ENCODE measurements at places on chromosomes 1 and 21. TPM values are rescaled to one million over a fixed set of nuclear protein-coding genes. Genes with fewer than 3 reads are reported as not detected.
A peak's percentile ranks its signal among the peaks of the same experiment; 100 is the strongest.

DNA sequence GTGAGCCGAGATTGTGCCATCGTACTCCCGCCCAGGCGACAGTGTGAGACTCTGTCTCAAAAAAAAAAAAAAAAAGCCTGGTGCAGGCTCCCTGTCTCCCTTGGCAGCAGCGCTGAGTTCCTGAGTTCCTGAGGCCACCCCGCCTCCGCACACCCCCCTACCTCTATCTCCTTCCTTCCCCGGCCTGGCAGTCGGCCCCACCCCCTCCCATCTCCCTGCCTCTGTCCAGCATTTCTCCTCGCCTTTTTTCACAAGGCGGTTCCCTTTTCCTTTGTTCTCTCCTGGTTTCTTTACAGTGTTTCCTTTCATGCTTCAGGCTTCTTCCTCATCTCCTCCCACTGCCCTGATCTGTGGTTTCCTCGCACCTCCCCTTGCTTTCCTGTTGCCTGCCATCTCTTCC is 2.7 kb downstream of the RORC start:
- no peak for DNase-seq

DNA sequence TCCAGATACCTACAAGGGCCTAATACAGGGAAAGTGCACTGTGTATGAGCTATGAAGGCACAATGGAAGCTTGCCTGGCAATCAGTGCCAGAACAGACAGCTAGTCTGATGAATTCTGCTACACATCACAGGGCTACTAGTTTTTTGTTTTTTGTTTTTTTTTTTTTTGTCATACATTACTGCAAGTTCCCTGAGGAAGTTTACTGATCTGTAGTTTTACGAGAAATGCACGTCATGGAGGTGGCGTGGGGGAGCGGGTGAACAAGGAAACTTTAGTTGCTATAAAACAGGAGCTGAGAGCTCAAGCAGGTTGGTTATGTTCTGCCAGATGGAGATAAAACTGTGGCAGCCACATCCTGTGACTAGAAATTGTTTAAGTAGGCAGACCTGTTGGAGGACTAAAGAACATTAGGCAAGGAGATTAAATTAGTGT is 17.7 kb downstream of the PTPRC start:
- no peak for DNase-seq

KCNJ15 gene
- not detected for total RNA-seq

CCDC30 gene
- 0.09 TPM for total RNA-seq

- DNase-seq, result no peak
These were observed 2.3 kb downstream of the ETS2 start for GRCh38 chr21:38807986-38808385.

- DNase-seq, result peak; percentile 71
These were observed 1.9 kb downstream of the S1PR1 start for GRCh38 chr1:101238681-101239094.

GRCh38 chr1:245684166-245684565 is 529.4 kb downstream of the KIF26B start:
- no peak for DNase-seq

- DNase-seq, result no peak
These were observed 9.8 kb upstream of the CAPZB start for GRCh38 chr1:19495000-19495656.

GRCh38 chr1:232627171-232627570 is 2.8 kb downstream of the SIPA1L2 start:
- DNase-seq, result no peak

GRCh38 chr1:69129538-69129937 is 438.2 kb upstream of the LRRC7 start:
- no peak for DNase-seq

DNA sequence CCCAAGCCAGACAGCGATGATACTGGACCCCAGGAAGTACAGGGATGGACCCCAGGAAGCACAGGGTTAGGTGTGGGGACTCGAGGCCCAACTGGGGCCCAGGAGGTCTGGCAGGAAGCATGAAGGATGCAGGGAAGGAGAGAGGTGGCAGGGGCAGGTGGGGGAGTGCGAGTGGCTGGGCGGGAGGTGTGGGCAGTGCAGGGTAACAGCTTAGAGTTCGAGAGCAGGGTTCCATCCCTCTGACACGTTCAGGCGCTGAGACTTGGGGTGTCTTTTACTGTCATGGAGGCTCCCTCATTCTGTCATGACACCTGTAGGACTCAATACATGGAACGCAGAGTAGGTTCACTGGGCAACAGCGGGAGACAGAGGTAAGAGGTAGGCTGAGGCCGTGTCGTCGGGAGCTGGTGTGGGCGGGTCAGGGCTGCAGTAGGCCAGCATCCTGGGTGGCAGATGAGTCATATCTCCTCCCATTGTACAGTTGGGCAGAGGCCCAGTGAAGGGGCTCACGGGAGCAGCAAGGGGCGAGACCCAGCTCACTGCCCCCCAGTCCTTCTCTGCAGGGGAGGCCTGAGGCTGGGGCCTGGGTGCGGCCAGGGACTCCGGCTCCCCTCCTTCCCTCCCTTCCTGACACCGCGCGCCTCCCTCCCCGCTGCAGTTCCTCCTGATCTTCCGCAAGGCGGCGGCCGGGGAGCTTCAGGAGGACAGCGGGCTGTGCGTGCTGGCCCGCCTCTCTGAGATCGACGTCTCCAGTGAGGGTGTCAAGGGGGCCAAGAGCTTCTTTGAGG is 11.6 kb upstream of the CTRC start:
- DNase-seq, result peak; percentile 67

CSF3R gene
- 0.20 TPM for total RNA-seq

TCP10L gene
- not detected for total RNA-seq

- DNase-seq, result no peak
These were observed 4.0 kb upstream of the GBP5 start for GRCh38 chr1:89276690-89277089.

IGFN1 gene
- total RNA-seq, result 3.3 TPM

- no peak for DNase-seq
These were observed 3.9 kb upstream of the TMPRSS2 start for GRCh38 chr21:41511858-41512257.

SLAMF7 gene
- not detected for total RNA-seq

DNA sequence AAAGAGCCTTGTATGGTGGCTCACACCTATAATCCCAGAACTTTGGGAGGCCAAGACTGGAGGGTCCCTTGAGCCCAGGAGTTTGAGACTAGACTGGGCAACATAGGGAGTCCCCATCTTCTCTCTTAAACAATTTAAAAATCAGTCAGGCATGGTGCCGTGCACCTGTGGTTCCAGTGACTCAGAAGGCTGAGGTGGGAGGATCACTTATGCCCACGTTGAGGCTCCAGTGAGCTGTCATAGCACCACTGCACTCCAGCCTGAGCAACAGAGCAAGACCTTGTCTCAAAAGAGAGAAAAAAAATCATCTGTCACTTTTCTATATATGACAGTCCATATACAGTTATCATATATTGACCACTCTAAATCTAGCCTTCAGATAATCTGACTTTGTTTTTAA is 658.3 kb downstream of the LTN1 start:
- DNase-seq, result no peak

- DNase-seq, result no peak
These were observed 11.2 kb upstream of the SNAPIN start for GRCh38 chr1:153647346-153647714.

DNA sequence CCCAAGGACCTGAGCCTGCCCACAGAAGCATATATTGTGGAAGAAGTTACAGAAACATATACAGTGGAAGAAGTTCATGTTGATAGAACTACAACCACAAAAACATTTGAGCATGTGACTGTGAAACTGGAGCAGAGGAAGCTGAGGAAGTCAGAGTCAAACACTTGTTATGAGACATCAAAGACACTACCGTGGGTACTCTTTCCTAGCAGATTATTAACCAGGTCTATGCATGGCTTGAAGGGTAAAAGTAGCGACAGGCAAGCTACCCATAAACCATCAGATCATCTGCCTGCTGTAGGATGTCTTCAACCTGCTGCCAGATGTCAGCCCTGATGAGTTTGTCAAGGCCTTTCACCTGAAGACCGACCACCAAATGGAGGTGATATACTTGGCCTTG is 35.8 kb downstream of the IVNS1ABP start:
- DNase-seq, result no peak

DNA sequence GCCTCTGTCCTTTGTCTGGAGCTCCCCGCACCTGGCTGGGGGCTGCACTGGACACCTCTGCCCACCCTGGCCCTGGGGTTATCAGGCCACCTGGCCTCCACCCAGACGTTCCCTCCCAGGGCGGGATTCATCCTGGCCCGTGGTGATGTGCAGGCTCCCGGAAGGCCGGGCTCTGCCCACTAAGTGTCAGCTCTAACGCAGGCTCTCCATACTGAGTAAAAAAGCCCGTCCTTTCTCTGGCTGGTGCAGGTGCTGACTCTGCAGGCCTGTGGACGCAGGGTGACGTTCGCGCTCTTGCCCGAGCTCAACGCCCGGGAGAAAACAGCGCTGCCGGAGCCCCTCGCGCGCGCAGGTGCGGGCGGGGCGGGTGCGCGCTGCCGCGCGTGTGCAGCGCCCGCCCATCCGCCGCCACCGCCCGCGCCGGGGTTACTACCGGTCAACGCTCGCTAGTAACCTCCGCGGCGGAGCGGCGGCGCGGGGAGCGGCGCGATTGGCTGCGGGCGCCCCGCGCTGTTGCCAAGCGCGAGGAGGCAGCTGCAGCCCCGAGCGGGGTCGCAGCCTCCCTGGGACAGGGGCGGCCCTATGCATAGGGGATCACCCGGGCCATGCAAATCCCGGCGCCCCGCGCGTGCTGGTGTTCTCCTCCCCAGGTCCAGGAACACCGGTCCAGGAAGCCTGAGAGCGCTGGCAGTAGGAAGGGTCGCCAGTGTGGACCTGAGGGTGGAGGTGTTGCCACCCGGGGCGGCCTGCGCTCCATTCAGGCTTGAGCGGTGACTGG is 15.7 kb downstream of the ABCG1 start:
- no peak for DNase-seq

C1orf87 gene
- total RNA-seq, result not detected

DNA sequence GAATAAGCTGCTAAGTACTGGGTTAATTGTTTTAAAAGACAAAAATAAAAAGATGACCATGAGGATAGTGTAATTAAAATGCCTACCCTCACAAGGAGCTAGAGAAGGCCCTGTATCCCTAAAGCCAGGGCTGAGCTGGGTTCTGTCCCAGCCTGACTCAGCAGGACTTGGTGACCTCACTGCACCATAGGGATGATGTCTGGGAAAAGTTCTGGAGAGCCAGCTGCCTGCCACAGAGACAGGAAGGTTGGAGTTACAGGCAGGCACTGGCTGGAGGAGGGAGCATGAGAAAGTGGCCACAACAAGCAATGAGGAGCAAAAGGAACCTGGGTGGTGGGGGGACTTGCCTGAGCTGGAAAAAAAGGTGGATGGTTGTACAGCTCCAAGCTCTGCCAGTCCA is 5.7 kb upstream of the TNR start:
- DNase-seq, result no peak

DNA sequence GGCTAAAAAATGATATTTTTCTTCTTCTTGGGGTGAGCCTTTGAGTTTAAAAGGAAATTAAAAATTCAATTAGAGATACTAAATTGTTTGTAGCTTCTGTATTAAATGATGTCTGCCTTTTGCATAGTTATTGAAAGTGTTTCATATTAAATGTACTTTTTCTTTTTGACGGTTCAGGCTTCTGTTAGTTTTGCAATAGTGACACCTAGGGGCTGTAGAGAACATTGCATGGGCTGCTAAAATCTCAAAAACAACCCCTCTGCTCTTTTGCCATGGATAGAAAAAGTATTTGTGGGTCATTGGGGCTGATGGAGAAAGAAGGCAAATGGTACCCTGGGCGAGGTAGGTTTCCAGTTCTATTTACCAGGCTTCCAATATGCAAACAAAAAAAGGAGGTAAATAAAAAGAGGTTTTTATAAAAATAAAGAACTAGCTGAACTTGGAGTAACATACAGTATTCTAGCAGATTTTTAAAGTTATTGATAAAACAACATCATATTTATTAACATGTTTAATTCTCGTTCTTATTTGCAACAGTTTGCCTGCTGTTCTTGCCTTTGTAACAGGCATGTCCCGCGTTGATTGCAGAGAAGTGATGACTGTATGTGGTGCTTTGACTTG is 115.4 kb upstream of the HOOK1 start:
- peak; percentile 28 for DNase-seq

GRCh38 chr1:116498789-116499628 is 71.8 kb downstream of the CD58 start:
- DNase-seq, result peak; percentile 63

ZNF669 gene
- 15.3 TPM for total RNA-seq

DNA sequence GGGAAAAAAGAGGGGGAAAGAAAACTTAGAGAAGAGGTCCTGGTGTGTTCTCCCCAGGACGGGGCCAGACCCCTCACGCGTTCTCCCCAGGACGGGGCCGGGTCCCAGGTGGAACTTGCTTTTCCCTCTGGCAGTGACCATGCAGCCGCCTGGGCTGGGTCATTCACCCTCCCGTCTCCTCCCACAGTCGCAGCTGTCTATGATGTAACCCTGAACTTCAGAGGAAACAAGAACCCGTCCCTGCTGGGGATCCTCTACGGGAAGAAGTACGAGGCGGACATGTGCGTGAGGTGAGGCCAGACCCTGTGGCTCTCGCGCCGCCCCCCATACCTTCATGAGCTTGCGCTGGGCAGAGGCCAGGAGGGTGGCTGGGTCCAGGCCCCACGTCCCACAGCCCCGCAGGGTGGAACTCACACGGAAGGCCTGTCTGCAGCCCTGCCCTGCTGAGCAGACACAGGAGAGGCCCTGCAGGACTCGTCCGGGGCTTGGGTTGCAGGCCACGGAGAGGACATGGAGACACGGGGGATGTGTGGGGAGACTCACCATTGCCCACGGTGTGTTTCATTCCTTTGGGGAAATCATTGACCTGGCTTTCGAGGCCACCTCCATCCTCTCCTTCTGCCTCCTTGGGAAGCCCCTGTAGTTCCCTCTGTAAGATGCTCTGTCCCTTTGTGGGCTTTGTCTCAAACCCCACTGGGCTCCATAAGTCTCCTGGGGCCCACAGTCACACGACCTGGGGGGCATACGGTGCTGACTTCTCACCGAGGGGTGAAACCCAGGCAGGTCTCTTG is 40.7 kb upstream of the TRAPPC10 start:
- no peak for DNase-seq

ICOSLG gene
- 0.40 TPM for total RNA-seq

GRCh38 chr1:27342778-27343638 is 1.2 kb downstream of the SYTL1 start:
- DNase-seq, result no peak

GPATCH2 gene
- 28.9 TPM for total RNA-seq

- DNase-seq, result no peak
These were observed 696.1 kb upstream of the NCAM2 start for GRCh38 chr21:20302084-20302483.

DNA sequence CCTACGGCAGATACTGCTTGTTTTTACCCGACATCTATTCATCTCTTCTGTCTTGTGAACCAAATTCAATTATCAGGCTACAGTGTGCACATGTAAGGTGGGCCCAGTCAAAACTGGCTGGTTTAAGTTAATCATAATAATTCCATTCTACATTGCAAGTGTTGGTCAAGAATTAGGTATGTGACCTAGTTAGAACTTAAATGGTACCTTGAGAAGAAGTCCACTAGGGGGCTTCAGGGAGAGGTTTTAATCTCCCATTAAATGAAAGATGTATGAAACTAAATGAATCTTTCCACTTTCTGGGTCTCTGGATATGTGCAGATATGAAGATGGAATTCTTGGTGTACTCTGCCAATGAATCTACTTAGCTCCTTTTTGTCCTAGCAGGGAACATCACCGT is 187.1 kb downstream of the CDC42BPA start:
- peak; percentile 32 for DNase-seq
